ENCODE measurements at places on chromosomes 1 and 21.

- DNase-seq = no peak
Measured at GRCh38 chr1:216433175-216433574, 9.9 kb upstream of the USH2A start.

DNA sequence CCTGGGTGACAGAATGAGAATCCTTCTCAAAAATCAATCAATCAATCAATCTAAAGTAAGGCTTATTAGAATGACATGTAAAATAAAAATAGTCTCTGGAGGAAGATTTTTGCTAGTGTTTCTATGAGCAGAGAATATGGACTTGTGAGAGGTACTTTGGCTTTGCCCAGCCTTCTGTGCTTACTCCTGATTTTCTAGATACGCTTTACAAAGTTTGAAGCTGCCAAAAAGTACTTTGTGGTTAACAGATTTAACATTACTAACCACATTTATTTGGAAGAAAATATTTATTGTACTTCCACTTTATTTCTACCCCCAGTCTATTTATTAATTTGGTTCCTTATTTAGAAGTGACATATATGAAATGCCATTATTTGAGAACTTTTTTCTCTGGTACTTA lies 41.0 kb downstream of the CEP350 start:
- DNase-seq = no peak

DNA sequence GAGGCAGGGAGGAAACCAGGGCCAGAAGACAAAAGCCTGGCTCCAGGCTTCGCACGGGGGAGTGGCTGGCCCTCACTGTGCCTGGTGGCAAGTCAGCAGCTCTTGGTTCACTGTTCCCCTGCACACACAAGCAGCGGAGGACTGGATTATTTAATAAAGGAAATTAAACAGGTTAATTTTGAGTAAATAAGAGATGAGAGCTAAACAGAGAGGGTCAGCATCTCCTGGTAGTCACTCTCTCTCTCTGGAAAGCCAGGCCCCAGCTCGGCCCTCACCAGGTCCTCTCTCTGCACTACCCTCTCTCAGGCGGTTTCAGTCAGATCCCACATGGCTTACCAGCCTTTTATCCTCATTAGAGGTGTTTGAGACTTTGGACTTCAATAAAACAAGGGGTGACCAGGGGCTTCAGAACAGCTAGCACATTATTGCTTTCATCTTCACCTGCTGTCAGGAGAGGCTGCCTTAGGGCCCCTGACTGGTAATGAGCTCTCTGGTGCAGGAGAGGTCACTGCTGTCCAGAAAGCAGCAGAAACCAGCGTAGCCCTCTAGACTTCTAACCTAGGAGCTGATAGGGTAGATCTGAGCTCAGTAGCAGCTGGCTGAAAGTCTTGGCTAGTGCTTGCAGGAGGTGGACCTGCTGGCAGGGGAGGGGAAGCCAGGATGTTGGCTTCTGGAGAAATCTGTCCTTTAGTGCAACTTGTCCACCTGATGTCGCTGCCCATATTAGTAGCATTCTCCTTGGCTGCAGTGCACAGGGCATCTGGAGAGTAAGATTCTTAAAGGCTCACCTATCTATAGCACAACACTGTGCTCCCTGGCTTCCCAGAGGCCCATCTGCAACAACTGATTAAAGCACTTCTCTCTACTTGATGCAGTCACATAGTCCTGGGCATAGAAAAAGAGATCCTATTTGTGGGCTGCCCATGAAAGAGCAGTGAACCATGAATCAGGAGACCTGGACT lies 45.9 kb downstream of the SYT6 start:
- DNase-seq = no peak

GRCh38 chr1:193070386-193070753 lies 11.0 kb downstream of the RO60 start:
- DNase-seq = no peak

- DNase-seq = no peak
Measured at GRCh38 chr21:45931397-45931969, 50.1 kb upstream of the COL6A1 start.
